ENCODE measurements at places on chromosomes 12 and 14. TPM values are rescaled to one million over a fixed set of nuclear protein-coding genes. Genes with fewer than 3 reads are reported as not detected.

Gene PLEKHG7
- not detected for total RNA-seq

Gene ACTN1
- 225 TPM for total RNA-seq

Gene EIF2S3B
- total RNA-seq: 0.87 TPM

Gene SRGAP1
- total RNA-seq: 27.5 TPM

Data from smooth muscle cell of trachea (primary cell).